ENCODE measurements at places on chromosomes 2 and 18. TPM values are rescaled to one million over a fixed set of nuclear protein-coding genes. Genes with fewer than 3 reads are reported as not detected.

OSBPL6 gene
- 5.7 TPM for total RNA-seq

TSPYL6 gene
- total RNA-seq = not detected

GPC1 gene
- 192 TPM for total RNA-seq

LYG2 gene
- 0.17 TPM for total RNA-seq

ZSWIM2 gene
- total RNA-seq = not detected

CPO gene
- not detected for total RNA-seq

CEBPZOS gene
- 43.9 TPM for total RNA-seq
